ENCODE measurements at places on chromosomes 5 and 9.
A peak's percentile ranks its signal among the peaks of the same experiment; 100 is the strongest.

DNA sequence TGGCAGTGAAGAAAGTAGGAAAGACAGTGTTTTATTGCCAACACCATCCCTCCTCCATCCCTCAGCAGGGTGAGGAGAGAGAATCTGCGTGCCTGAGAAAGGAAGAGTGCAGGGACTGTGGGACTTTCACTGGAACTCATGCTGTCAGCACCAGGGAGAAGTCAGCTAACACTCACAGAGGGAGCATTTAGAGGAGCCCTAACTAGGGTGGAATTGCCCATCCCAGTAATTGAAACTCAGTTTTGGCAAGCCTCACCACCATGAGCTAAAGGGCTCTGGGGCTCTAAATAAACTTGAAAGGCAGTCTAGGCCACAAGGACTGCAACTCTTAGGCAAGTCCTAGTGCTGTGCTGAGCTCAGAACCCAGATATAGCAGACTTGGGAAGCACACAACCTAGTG, 622.3 kb downstream of the SEMA5A start:
- DNase-seq = no peak

- DNase-seq = no peak
Measured at GRCh38 chr5:138986186-138986800, 111.2 kb upstream of the LRRTM2 start.

DNA sequence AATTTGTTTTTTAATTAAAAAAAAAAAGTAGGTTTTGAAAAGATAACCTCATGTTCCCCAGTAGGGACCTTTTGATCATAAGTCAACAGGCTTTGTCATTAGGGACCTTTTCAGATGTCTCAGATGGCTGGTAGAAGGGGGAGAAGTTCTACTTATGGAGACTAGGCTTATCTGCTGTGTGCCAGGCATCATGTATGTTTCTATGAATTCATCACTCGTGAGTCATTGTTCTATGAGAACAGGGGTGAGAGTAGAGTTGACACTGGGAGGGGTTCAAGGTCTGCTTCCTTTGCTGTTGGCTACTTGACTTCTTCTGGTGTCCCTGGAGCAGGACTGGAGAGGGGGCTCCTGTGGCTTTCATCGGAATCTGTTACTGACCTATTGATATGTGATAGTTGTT, 138.8 kb downstream of the KDM4C start:
- DNase-seq = no peak

- no peak for DNase-seq
Measured at GRCh38 chr5:53503562-53504218, 23.3 kb downstream of the FST start.

- no peak for DNase-seq
Measured at GRCh38 chr5:80364892-80365291, 43.0 kb upstream of the ZFYVE16 start.

- DNase-seq = peak; percentile 89
Measured at GRCh38 chr9:122464633-122465567, 12.8 kb downstream of the OR1J1 start.

- no peak for DNase-seq
Measured at GRCh38 chr5:75054134-75054930, 2.0 kb upstream of the GCNT4 start.
